Dermis microvascular lymphatic vessel endothelial cell (primary cell): ENCODE measurements at places on chromosomes 2 and 18. TPM values are rescaled to one million over a fixed set of nuclear protein-coding genes. Genes with fewer than 3 reads are reported as not detected.

The KHK gene
- total RNA-seq, result 3.0 and 3.2 TPM in 2 replicates

The HOXD10 gene
- total RNA-seq, result 7.8 and 9.9 TPM in 2 replicates

The NOL4 gene
- total RNA-seq, result not detected in 2 replicates

The ANO7 gene
- total RNA-seq, result 1.0 and 2.7 TPM in 2 replicates

The AQP12B gene
- not detected in 2 replicates for total RNA-seq

The PIKFYVE gene
- total RNA-seq, result 19.3 and 24.5 TPM in 2 replicates

The ACTG2 gene
- not detected in 2 replicates for total RNA-seq

The UGT1A8 gene
- not detected in 2 replicates for total RNA-seq

The STARD6 gene
- total RNA-seq, result 0.13 and 0.26 TPM in 2 replicates

The RAB10 gene
- 46.2 and 49.9 TPM in 2 replicates for total RNA-seq

The RPS27A gene
- 550 and 625 TPM in 2 replicates for total RNA-seq

The RHBDD1 gene
- total RNA-seq, result 4.6 and 7.3 TPM in 2 replicates

The CABYR gene
- 0.76 and 3.1 TPM in 2 replicates for total RNA-seq

The DLGAP1 gene
- under 0.01 and 0.13 TPM in 2 replicates for total RNA-seq

The HNMT gene
- total RNA-seq, result 3.0 and 3.9 TPM in 2 replicates

The SULT1C4 gene
- 108 and 114 TPM in 2 replicates for total RNA-seq
